ENCODE measurements at places on chromosomes 12 and 14.
A peak's percentile ranks its signal among the peaks of the same experiment; 100 is the strongest.

GRCh38 chr12:22899184-22899583 is 274.2 kb downstream of the ETNK1 start:
- no peak for DNase-seq

GRCh38 chr14:80275208-80275850 is 64.0 kb upstream of the DIO2 start:
- DNase-seq: no peak

GRCh38 chr12:76876696-76877229 is 2.1 kb downstream of the CSRP2 start:
- DNase-seq: no peak

- DNase-seq: peak; percentile 66
Measured at GRCh38 chr14:104676694-104677511, 12.5 kb upstream of the INF2 start.

DNA sequence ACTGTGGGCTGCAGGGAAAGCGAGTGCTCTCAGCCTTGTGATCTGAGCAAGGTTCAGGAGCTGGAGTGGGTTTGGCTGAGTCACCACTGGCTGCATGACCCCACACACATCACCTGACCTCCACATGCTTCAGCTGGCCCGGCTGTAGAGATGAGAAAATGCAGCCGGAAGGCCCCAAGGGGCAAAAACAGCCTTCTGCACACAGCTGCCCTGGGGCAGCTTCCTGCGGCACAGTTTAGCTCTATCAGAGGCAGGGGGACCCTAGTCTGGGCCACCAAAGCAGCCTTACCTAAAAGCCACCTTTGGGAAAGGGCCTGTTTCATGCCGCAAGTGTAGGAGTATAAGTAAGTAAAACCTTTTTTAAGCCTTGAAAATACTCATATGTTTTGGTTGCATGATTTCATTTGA is 123.3 kb downstream of the SSPN start:
- peak; percentile 3 for DNase-seq

DNA sequence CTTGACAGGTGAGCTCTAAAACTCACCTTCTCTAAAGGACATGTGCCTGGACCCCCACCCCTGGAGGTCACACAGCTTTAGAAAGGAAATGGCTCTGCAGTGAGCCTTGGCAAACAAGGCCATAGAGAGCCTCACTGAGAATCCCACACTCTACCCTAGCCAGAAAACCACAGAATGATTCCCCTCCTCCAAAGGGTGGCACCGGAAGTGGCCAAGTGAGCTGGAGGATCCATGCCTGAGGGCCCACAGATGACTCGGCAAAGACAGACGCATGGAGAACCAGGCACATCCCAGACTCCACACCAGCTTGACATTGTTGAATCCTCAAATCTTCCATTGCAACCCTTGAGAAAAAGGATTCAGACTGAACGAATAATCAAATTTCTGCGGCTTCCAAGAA is 54.2 kb upstream of the PTHLH start:
- no peak for DNase-seq

DNA sequence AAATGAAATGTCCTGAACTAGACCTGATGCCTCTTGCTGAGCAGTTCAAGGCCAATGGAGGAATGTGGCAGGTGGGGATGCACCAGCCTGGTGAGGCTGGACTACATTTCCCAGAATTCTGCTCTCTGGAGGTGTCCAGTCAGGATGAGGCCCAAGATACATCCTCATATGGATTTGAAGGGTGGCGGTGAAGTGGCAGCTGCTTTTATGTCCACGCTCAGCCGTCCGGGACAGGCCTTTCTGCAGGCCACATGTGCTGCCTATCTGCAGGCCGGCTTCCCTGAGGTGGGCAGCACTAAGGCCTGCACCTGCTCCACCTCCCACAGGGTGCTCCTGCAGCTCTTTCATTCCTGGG is 230.2 kb downstream of the BCL11B start:
- no peak for DNase-seq

DNA sequence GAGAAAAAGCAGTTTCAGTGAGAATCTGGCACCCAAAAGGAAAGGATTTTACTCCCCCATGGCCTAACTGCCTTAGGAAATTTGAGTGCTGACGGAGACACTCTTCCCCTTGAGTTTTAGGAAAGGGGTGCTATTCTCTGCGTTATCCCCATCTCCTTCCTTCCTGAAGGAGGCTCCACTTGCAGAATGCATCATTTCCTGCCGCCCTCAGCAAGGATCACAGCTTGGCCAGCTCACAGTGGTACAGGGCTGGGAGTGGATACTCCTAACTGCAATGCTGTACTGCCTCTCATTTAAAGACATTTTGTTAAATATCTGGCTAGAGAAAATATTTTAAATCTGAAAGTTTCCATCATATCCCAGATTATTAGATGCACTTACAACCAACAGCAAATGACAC is 33.0 kb downstream of the RDH12 start:
- DNase-seq: no peak

DNA sequence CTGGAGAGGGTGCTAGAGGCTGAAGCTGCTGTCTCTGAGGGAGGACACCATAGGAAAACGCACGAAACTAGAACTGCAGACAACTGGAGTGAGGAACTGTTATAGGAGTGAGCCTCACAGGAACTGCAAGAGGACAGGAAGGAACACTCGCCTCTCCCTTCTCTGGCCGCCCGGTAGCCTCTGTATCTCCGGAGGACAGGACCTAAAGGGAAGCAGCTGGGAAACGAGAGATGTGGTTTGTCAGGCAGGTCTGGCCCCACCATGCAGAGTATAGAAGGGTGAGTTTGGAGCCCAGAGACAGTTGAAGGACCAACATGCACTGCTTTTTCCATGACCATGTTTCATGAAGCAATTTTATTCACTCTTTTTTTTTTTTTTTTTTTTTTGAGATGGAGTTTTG is 127.3 kb downstream of the EFCAB11 start:
- no peak for DNase-seq

DNA sequence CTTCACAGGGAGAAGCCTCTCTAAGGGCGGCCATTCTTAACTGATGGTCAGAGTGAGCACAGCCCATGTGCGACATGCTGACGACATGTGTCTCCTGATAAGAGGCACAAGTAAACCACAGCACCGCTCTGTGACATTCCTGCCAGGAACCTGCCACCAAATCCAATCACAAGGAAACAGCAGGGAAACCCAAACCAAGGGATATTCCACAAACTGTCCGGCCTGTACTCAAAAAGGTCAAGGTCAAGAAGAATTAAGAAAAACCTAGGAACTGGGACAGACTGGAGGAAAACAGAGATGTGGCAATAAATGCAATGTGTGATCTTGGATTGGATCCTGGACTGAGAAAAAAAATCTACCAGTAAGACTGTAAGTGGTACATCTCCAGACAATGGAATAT is 91.9 kb downstream of the SYNE3 start:
- no peak for DNase-seq

GRCh38 chr12:52010692-52011601 is 4.2 kb downstream of the TAMALIN start:
- DNase-seq: no peak

DNA sequence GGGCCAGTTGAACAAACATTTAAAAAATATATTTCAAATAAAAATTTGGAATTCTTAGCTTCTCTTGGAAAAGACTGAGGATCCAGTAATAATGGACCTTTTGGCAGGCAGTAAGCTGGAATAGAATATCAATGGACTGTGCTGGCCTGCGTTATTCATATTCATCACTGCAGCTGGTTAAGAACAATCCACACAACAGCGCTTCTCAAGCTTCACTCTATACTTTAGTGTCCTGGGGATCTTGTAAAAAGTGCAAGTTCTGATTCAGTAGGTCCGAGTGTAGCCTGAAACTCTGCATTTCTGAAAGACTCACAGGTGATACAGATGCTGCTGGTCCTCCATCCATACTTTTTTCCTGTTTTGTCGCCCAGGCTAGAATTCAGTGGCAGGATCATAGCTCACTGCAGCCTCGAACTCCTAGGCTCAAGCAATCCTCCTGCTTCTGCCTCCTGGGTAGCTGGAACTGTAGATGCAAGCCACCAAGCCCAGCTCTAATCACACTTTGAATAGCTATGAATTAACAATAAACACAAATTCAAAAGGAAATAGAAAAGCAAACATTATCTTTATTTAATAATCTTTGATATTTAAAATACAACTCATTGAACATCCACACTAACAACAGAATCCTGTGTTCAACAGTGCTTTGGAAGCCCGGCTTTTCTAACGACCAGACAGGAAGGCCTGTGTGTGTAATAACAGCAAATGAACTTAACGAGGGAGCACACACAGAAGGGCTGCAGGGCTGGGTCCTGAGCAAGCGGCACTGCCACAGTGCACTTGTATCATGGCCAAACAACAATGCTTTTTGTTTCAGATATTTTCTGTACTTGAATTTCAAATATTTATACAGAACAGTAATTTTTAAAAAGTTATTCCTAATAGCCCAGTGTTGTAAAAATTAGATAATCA is 18.4 kb upstream of the TRIP11 start:
- DNase-seq: no peak

GRCh38 chr12:119229837-119230236 is 51.1 kb downstream of the HSPB8 start:
- DNase-seq: peak; percentile 16

GRCh38 chr14:96135285-96135684 is 69.4 kb upstream of the BDKRB2 start:
- DNase-seq: no peak

DNA sequence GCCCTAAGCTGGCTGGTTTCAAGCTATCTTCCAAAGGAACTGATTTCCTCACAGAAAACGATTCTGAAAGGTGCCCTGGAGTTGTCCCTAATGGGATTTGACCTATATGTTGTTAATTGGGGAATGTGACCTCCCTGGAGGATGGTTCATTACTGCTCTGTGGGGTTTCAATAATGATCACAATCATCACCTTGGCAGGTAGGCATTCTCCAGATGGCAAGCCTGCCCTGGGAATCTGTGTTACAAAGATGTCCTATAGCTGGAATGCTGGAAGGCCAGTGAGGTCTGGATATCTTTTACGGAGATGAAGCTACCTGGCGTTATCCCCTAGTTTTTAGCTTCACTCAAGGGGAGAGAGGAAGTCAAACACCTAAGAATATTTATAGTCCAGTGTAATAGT is 167.6 kb downstream of the TTC8 start:
- DNase-seq: no peak

Measured in activated CD4-positive, alpha-beta T cell treated with anti-CD3 and anti-CD28 coated beads, Interleukin-2, amount 50 U/mL, for 16 hours (primary cell).